ENCODE measurements at places on chromosomes 12 and 14. TPM values are rescaled to one million over a fixed set of nuclear protein-coding genes. Genes with fewer than 3 reads are reported as not detected.

Gene CYP46A1
- total RNA-seq, result 0.50 TPM

Gene TMBIM6
- total RNA-seq, result 426 TPM

DNA sequence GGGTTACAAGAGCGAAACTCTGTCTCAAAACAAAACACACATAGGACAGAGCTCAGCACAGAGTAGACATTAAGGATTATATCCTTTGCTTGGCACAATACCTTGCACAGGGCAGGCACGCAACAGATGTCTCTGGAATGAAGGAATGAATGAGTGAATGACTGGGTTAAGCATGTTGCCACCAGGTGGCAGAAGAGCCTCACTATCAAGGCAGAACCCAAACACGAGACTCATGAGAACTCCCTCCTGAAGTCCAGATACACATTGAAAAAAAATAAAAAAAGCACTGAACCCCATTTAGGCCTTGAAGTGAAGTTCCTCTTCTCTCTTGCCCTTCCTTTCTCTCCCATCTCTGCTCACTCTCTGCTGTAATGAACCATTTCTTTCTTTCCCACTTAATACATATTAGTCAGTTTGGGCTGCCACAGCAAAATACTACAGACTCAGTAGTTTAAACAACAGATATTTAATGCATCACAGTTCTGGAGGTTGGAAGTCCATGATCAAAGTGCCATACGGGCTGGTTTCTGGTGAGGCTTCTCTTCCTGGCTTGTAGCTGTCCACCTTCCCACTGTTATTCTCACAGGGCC is 26.6 kb upstream of the LTA4H start:
- H3K36me3 ChIP-seq, result no peaks in the 10 kb centered on the region
- peak; percentile 94 for DNase-seq
- no peaks in the 10 kb centered on the region for H3K4me1 ChIP-seq
- no peak overlapping the region for H3K27ac ChIP-seq

GRCh38 chr14:65211341-65211987 is 109.1 kb upstream of the MAX start:
- H3K36me3 ChIP-seq, result no peaks in the 10 kb centered on the region
- H3K4me3 ChIP-seq, result no peak overlapping the region
- H3K27me3 ChIP-seq, result no peaks in the 10 kb centered on the region
- DNase-seq, result no peak

GRCh38 chr12:15307079-15307478 is 15.2 kb upstream of the PTPRO start:
- no peak overlapping the region for H3K27ac ChIP-seq
- no peak for DNase-seq
- no peaks in the 10 kb centered on the region for H3K4me1 ChIP-seq
- peaks cover 14% of the 10 kb centered on the region for H3K27me3 ChIP-seq
- H3K4me3 ChIP-seq, result no peak overlapping the region
- no peaks in the 10 kb centered on the region for H3K36me3 ChIP-seq

Gene HCAR1
- total RNA-seq, result not detected

Gene SLC10A1
- not detected for total RNA-seq

GRCh38 chr12:97520106-97520505 is 57.5 kb downstream of the RMST start:
- no peak overlapping the region for H3K4me3 ChIP-seq
- H3K4me1 ChIP-seq, result no peaks in the 10 kb centered on the region
- H3K36me3 ChIP-seq, result peaks cover 14% of the 10 kb centered on the region
- DNase-seq, result no peak
- no peaks in the 10 kb centered on the region for H3K27me3 ChIP-seq

Gene TAS2R7
- not detected for total RNA-seq

- peak overlapping the region; percentile 75 for H3K4me3 ChIP-seq
- no peak overlapping the region for H3K27ac ChIP-seq
- no peaks in the 10 kb centered on the region for H3K36me3 ChIP-seq
- DNase-seq, result no peak
- no peaks in the 10 kb centered on the region for H3K27me3 ChIP-seq
- peaks cover 3% of the 10 kb centered on the region for H3K4me1 ChIP-seq
These were observed 795 bp upstream of the ACOT2 start for GRCh38 chr14:73567951-73568885.

- H3K27me3 ChIP-seq, result no peaks in the 10 kb centered on the region
- H3K4me3 ChIP-seq, result peak overlapping the region; percentile 97
- peaks cover 34% of the 10 kb centered on the region for H3K36me3 ChIP-seq
- DNase-seq, result peak; percentile 97
These were observed 612 bp downstream of the MDM2 start for GRCh38 chr12:68808388-68809189.

All from endodermal cell (in vitro differentiated cells).